ENCODE measurements at places on chromosomes 3 and 15.

DNA sequence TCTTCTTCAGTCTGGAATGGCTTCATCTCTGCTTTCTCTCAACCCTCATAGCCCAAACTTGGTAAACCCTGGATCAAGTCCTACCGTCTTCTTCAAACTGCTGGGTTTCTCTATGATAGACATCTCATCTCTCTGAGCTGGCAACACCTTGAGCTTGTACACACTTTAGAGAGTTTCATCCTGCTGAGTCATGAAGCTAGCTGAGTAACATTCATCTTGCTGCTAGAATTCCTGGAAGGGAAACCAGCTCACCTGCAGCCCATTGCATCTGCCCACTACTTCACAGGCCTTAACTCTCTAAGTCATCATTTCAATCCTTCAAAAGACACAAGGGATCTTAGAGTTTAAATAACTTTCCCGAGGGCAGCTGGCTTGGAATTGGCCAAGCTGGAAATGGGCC is 175.5 kb upstream of the RORA start:
- H3K4me1 ChIP-seq: no peaks in the 10 kb centered on the region
- H3K27ac ChIP-seq: no peak overlapping the region
- no peaks in the 10 kb centered on the region for H3K27me3 ChIP-seq
- no peak overlapping the region for H3K4me3 ChIP-seq
- no peak for DNase-seq
- no peaks in the 10 kb centered on the region for H3K36me3 ChIP-seq

DNA sequence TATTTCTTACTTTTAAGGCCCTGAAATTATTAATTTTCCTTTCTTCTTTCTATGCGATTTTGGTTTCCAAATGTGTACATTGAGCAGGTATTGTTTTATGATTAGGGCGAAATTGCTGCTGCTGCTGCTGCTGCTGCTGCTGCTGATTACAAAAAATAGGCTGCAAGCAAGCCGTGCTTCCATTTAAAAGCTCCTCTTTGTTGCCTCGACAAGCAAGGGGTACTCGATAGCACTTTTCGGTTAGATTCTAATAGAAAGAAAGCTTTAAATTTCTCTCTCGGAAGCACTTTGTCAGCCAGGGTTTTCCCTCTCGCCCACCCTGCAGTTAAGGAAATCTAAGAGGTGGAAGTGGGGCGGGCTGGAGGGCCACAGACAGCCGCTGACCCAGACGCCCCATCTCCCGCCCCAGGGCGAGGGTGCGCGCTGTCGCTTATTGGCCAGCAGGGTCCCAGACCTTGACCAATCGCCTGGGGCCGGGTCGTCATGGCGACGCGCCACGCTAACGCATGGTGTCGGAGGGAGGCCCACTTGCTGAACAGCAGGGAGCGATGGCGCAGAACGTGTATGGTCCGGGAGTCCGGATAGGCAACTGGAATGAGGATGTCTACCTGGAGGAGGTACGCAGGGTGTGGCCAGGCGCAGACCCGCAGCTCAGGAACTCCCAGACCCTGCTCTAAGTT is at the start of gene CFAP161:
CFAP161 (plus strand) TSS at position 489 of the 680 bp plus-strand sequence; CDS start at position 549, 60 bp downstream.
- H3K4me1 ChIP-seq: no peaks in the 10 kb centered on the region
- peaks cover 6% of the 10 kb centered on the region for H3K27me3 ChIP-seq
- no peak within 1 kb of the TSS for H3K27ac ChIP-seq
- H3K4me3 ChIP-seq: peak within 1 kb of the TSS; percentile 51

DNA sequence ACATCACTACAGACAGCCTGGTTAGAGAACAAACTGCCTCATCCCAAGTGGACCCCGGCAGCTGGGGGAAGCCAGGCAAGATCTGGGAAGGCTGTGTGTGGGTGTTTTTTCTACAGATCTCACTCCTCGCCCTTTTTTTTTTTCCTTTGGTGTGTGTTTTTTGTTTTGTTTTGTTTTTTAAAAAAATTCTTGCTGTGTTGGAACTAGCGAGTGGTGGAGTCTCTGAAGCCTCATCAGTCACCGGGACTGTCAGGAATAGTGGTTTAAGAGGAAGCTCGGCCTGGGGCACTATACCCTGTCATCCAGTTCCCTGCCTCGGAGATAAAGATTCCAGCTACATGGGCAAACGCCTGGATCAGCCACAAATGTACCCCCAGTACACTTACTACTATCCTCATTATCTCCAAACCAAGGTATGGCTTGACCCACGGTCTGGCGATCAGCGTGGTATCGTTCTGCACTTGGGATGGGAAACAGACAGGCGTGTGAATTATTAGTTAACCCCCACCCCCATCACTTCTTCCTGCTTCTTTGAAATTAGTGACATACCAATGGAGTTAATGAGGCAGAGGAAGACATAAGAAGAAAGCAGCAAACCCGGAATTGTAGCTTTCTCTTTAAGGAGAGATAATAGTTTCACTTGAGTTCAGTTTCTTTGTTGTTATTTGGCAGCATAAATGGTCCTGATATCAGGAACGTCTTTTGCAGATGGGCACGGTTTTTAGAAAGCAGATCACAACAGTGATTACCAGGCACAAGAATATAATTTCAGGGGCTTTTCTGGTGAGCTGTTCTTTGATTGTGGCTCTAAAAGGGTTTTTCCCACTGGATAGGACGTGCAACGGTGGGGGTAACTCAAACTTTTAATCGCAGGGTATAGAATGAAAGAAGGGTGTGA is 722 bp downstream of the RBMS3 start:
- H3K4me1 ChIP-seq: peaks cover 74% of the 10 kb centered on the region
- H3K27ac ChIP-seq: peak overlapping the region; percentile 94
- H3K27me3 ChIP-seq: no peaks in the 10 kb centered on the region
- peak overlapping the region; percentile 51 for H3K4me3 ChIP-seq
- no peak for DNase-seq

DNA sequence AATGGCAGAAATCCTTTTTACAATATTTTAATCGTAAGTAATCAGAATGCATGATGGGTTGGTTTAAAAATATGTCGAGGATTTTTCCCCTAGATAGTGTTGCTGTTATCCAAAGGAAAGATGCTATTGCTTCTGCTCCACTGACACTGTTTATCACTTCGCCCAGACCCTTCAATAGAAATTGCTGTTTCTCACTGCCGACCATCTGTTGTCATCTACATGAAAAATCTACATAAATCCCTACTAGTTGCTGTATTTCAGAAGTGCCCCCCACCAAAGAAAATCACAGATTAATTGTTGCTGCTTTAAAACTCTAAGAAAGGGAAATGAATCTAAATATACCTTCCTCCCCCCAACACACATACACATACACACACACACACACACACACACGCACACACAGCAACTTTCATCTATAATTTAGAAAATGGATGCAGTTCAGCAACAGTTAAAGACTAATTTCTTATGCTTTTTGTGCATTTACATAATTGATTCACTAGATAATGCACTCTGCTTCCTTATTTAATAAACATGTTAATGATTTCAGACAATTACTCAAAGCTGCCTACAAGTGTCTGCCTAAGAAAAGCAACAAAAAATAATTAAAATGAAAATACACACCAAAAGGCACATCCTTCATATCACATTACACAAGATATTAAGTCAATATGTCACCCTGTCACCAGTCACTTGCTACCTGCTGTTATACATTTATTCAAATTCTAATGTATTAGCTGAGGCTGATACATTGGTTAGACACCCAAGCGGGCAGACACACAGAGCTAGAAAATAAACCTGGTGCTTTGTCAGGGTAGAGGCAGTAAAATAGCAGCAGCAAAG is 82.8 kb downstream of the RORA start:
- H3K4me3 ChIP-seq: no peak overlapping the region
- H3K36me3 ChIP-seq: no peaks in the 10 kb centered on the region
- H3K4me1 ChIP-seq: peaks cover 39% of the 10 kb centered on the region
- DNase-seq: no peak
- H3K27ac ChIP-seq: no peak overlapping the region
- no peaks in the 10 kb centered on the region for H3K27me3 ChIP-seq

DNA sequence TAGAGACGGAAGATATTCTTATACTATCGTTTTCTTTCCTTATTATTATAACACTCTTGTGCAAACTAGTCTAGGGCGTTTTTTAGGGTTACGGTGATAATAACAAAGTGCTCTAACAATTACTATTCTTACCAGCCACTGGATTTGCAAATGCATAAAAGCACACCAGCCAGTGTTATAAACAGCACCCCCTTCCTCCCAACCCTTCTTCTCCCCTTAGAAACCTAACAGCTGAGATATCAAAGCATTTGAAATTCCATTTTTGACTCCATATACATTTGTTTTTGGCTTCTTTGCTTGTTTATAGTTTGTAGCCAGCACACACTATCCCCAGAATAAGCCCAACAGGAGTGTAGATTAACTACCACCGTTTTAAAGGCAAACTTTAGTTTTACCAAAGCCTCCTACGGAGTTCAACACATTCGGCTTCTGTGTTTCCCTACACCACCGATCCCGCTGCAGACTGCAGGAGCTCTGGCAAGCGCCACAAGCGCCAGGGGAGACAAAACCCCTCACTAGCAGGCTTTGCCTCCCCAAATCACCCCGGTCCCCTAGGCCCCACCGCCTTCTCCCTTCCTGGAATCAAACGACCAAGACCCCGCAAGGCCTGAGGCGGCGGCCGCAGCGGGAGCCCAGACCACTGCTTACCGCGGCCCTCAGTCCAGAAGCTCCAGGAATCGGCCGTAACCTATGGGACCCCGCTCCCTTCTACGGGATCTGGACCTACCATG is 461 bp downstream of the COPB2 start:
- peak overlapping the region; percentile 75 for H3K4me3 ChIP-seq
- DNase-seq: peak; percentile 15
- H3K36me3 ChIP-seq: no peaks in the 10 kb centered on the region
- H3K4me1 ChIP-seq: peaks cover 3% of the 10 kb centered on the region
- H3K27ac ChIP-seq: peak overlapping the region; percentile 70

- no peaks in the 10 kb centered on the region for H3K36me3 ChIP-seq
- no peaks in the 10 kb centered on the region for H3K4me1 ChIP-seq
- H3K27ac ChIP-seq: no peak overlapping the region
- DNase-seq: no peak
These were observed 92.0 kb downstream of the GABRG3 start for GRCh38 chr15:27062951-27063350.

All from GM23338 (cell line).